ENCODE measurements at places on chromosomes 1 and 21. TPM values are rescaled to one million over a fixed set of nuclear protein-coding genes. Genes with fewer than 3 reads are reported as not detected.

DNA sequence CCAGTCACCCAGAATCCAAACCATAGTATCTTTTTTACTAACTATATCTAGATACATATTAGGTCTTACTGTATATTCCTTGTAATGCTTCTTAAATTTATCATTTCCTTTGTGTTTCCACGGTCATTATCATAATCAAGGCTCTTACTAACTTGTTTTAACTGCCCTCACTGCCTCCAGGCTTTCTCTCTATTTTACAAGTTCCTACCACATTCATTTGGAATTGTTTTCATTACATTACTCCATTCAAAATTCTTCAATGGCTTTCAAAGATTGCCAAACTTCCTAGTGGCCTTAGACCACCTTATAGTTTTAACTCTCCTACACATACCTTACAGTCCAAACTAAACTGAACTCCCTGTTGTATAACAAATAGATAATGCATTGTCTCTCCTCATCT, 6.3 kb downstream of the HFM1 start:
- DNase-seq, result no peak

DNA sequence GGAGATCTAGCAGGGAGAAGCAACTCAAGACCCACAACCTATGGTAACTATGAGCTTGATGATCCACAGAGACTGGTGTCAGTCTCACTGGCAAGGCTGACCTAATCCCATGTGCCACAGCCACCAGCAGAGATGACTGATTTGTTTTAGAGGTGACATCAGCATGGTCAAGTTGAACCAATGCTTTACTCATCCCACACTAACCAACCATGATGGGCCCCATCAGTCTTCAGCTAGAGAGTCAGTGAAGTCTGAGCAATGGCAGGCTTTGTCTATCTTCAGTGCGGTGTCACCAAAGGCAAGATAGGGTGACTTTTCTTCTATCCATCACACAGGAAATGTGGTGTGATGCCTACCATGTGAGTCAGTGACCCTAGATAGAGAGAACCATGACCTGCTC, 1470.7 kb downstream of the NCAM2 start:
- no peak for DNase-seq

DNA sequence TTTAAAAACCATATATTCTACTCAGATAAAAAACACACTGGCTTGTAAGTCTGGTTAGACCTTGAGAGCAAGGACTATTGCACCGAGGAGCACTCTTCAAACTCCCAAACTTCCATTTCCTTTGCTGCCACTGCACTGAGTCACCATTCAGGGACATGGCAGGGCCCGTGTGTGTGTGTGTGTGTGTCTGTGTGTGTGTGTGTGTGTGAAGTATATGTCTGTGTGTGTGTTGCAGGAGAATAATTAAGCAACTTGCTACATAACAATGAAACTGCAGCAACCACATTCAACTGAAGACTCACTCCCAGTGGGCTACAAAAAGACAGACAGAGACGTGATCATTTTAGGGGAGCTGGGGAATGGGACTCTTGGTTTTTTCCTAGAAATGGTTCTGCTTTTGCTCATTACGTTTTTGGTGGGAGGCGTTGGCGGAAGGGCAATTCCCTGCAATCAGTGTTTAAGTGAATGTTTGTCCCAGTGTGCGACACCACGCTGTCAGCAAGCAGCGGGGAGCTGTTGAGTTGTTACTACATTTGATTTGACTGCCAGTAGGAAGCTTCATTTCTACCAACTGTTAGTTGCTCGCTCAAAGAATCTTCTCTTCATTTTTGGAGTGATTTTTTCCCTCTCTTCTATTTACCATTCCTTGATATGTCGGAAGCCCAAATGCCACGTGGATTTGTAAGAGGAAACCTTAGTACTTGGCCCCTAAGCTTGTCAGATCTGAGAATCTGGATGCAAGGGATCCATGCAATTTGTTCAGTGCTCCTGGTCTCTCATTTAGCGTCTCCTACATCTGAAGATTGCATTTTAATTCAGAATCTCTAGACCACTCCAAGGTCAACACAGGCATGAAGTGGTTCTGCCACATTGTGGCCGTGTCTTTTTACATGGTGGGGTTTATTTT, 36.1 kb downstream of the ESRRG start:
- no peak for DNase-seq

DNA sequence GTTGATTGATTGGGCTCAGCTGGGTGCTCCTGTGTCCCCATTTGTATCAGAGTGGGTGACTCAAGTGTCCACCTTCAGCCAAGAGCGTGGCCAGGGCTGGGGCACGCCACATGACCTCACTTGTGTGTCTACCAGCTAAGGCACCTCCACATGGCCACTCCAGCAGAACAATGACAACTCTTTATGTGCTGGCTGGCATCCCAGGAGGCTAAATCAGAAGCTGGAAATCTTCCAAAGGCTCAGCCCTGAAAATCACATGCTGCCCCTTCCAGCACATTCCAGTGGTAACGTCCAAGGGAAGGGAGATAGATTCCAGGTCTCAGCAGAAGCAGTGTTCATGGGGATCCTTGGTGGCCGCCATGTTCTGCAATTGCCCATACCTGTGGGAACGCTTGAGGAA, 585.5 kb downstream of the AJAP1 start:
- DNase-seq, result no peak

GRCh38 chr1:200676829-200677228, 7.1 kb upstream of the DDX59 start:
- DNase-seq, result no peak

DNA sequence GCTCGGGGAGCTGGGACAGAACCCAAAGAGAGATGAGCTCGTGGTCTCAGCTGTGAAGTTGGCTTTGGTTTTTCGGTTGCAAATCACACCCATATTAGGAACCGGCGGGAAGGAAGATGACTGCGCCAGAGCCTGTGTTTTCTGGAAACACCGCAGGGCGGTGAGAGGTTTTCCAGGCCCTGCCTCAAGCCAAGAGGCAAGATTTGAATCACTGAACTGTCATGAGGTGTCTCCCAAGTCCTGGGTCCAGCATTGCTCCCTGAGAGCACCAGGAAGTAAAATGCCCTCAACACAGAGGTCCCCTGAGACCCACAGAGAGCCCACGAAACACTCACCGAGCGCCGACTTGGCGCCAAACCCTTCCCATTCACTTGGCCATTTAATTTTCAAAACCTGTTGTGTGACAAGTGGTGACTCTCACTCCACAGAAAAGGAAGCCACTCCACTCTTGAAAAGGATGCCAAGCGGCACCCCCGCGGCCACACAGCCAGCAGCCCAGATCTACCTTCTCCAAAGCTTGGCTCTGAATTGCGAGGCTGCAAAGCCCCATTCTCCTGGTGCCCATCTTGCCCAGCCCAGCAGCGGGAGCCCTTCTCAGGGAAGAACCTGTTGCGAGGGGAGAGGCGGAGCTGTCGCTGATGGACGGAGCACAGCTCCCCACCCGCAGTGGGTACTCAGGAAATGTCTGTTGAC, 99.0 kb upstream of the RUNX3 start:
- DNase-seq, result peak; percentile 23

- DNase-seq, result no peak
Observed at GRCh38 chr1:961132-961669, 817 bp downstream of the KLHL17 start.

DNA sequence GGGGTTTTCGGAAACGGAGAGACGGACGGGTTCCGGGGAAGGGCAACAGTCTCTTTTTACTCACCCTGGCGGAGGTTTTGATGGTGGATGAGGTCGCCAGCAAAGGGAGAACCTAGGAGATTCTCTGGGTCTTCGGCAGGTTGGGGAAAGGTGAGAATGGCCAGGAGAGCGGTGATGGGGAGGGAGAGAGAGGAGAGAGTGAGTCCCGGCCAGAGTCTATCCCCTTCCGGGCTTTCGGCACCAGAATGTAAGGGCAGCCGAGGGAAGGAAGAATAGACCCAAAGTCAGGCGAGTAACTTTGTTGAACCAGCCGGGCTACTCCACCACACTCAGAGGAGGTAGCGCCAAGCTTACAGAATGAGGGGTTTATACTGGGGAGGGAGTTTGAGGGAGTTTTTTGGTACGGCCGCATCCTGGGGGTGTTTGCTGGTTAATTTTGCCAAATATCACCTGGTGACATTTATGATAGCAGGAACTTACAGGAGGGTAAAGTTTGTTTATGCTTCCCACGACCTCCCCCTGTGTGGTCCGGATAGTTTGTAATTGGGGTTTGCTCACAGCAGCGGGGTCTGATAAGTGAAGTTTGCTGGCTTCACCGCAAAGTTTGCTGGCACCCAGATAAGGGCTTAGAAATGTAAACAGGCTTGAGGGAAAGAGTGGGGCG, 141.1 kb upstream of the ETV3 start:
- DNase-seq, result no peak

DNA sequence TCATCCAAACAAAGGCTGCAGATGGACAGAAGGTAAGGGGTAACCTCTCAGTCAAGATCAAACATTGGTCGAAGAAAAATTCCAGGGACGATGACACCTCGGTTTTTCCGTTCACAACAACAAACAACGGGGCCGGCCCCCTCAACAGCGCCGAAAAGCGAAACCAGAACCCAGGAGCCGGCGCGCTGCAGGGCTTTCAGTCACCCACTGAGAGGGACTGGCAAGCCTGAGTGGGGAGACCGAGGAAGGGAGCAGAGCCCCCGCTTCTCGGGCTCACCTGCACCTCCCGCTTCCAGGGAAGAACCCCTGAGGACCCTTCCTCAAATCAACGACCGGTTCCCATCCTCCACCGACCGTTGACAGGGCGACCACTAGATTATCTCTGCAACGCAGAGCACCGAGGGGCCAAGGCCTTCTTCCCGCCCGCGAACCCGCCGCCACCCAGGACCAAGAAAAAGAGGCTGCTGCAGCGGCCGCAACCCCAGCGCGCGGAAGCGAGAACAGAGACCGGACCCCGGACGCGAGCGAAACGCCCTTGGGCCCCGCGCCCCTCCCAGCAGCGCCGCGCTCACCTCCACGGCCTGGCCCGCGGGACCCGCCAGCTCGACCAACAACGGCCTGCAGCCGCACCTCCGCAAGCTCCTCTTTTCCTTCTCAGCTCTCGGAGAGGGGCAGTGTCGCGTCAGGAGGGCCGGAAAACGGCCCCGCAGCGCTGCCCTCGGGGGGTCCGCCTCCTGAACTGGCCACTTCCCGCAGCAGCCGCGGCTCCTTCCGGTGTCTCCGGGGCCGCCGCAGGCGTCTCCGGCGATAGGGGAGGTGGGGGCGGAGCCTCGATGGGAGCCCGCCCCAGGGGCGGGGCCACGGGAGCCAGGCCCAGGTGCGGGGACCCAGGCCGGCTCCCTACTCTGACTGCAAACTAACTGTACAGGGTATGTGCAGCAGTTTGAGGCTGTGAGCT, at the start of gene USP33:
TSS of gene USP33 (minus strand) at position 782 of the 958 bp plus-strand sequence. CDS start 18,155 bp downstream, outside the sequence.
- peak; percentile 93 for DNase-seq

- DNase-seq, result no peak
Observed at GRCh38 chr21:37627074-37627473, 260.5 kb downstream of the DYRK1A start.

The VPS72 gene
- 26.6 TPM for total RNA-seq

The DENND2D gene
- 43.4 TPM for total RNA-seq

The RIMKLA gene
- 11.9 TPM for total RNA-seq

The CELA3B gene
- not detected for total RNA-seq

Measured in transverse colon (tissue), 4 donors.